ENCODE measurements at places on chromosomes 6 and 20.

DNA sequence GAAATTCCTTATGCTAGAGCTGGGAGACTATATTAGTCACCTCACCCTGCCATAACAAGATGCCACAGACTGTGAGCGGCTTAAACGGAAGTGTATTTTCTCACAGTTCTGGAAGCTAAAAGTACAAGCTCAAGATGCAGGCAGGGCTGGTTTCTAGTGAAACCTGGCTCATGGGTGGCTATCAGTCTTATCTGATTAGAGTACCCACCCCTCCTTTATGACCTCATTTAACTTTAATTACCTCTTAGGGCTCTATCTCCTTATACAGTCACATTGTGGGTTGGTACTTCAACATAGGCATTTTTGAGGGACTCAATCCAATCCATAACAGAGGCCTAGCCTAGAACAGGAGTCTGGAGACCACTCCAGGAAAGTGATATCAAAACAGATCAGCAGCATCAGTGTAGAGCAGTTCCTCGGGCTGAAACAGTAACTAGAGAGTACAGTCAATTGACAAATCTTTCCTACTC, 2.3 kb upstream of the SNRNP48 start:
- no peak for DNase-seq

- DNase-seq: no peak
Measured at GRCh38 chr20:6075428-6076219, 21.8 kb upstream of the LRRN4 start.

GRCh38 chr6:152218887-152219286, 411.4 kb downstream of the ESR1 start:
- DNase-seq: no peak

DNA sequence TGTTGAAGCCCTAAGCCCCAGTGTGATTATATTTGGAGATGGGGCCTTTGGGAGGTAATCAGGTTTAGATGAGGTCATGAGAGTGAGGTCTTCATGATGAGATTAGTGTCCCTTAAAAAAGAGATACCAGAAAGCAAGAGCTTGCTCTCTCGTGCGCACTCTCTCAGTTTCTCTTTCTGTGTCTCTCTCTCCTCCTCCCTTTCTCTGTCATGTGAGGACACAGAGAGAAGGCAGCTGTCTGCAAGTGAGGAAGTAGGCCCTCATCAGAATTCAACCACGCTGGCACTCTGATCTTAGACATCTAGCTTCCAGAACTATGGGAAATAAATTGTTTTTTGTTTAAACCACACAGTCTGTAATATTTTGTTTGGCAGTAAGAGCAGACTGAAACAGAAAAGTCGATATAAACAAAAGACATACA, 180.5 kb downstream of the IBTK start:
- DNase-seq: no peak

DNA sequence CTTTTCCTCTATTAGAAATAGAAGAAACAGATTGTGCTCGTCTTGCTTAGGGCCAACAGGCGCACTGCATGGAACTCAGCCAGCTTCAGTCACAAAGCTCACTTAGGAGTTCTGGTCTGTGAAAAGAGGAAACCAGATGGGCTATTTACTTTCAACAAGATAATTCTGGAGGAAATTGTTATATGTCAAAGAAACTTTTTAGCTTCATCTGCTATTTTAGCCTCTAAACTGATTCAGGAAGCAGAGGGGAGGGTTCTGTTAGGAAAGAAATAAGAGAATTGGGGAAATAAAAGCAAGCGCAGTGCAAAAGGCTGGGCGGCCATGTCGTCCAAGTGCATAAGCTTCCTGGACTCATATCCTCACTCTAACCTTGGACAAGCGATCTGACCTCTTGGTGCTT, 21.3 kb downstream of the PRKN start:
- no peak for DNase-seq

- DNase-seq: no peak
Measured at GRCh38 chr6:37454420-37455140, 21.6 kb downstream of the CMTR1 start.

DNA sequence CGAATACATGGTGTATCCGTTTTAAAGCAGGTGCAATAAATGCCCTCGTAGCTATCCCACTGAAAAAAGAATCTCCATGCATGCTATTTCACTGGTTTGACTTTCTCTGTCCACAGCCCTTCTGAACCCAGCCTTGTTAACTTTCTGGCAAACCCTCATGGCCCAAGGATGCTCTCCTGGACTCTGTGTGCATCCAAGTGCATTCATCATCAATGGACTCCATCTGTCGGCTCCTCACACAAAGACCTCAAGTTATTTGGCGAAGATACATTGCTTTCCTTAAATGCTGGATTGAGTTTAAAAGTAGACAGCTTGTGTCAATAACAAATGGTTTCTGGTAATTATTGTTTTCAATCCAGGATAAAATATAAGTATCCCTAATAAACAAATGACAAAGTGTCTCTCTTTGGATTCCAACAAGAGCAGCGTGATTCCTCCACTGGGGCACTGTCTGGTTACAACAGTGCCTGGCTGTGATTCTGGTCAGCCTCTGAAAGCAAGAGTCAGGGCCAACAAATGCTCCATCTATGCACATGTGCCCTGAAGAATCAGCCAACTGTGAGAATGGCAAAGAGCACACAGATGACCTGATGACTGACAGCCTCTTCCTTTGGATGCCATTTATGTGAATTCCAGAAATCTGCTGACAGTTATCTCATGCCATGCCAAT, 55.7 kb downstream of the FYN start:
- DNase-seq: no peak

GRCh38 chr20:51860111-51860882, 58.0 kb upstream of the SALL4 start:
- DNase-seq: no peak

DNA sequence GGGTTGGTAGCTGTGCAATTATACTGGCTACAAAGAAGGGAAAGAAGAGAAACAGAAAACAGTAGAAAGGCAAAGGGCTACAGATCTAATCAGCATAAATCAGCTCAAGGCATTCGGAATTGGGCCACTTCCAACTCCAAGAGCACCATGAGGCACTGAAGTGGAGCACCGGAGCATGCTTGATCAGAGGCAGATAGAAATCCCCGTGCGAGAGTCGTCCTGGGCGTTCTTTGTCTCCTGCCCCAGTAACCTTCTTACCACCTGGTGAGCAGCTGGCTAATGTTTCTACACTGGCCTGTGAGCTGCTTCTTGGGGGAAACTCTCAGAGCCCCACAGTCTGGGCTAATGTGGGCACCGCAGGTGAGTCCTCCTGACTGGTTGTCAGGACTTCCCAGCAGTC, 16.7 kb downstream of the NEDD9 start:
- no peak for DNase-seq

DNA sequence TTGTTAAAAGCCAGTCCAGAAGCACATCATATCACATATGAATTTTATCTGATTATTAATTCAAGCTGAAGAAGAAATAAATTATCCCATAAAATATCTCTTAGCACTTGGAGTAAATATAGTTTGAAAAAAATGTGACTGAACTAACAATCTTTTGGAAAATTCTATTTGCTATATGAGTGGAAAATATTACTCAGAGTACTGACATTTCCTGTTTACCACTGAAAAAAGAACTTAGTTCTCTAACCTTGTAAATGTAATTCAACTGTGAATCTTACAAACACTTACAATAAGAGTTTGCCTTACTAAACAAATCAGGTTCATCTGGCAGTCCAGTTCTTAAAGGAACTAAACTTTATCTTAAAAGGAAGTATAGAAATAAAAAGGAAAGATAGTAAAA, 44.2 kb downstream of the MOXD1 start:
- DNase-seq: no peak

- DNase-seq: no peak
Measured at GRCh38 chr6:146410851-146411595, 132.6 kb upstream of the RAB32 start.

DNA sequence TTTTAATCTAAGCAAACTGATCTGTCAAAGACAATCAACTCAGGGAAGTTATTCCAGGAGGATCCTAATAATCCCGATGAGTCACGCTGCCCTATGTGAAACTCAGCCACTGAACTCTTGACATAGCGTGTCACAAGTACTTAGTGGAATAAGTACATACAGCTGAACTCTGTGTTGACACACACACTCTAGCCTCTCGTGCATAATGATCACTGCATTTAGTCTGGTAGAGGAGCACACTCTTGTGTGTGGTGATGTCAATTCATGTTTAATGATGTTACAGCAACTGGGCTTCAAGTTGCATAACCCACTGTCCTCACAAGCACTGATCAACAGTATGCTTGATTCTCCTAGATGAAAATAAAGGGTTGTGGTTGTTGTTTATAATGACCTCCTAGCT, 148.3 kb downstream of the HACE1 start:
- DNase-seq: no peak

- peak; percentile 65 for DNase-seq
Measured at GRCh38 chr6:5260111-5260620, 584 bp downstream of the LYRM4 start.

Data from T-helper 1 cell (primary cell).